ENCODE measurements at places on chromosomes 5 and 9.

DNA sequence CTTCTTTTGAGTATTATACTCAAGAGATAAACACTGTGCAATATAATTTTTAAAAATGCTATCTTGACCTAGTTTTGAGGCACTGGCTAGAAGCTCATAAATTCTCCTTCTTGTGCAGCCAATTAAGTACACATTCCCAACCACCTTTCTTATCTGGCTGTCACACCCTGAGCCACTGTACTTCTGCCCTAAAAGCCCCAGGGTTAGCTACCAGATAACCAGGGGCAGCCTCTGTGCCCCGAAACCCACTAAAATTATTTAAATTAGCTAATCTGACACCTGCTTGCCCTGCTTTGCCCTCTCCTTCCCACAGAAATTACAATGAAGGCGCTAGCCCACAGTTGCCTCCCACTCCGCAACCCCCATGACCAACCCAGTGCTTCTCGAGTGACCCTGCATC lies 597.3 kb upstream of the TYRP1 start:
- DNase-seq: no peak

DNA sequence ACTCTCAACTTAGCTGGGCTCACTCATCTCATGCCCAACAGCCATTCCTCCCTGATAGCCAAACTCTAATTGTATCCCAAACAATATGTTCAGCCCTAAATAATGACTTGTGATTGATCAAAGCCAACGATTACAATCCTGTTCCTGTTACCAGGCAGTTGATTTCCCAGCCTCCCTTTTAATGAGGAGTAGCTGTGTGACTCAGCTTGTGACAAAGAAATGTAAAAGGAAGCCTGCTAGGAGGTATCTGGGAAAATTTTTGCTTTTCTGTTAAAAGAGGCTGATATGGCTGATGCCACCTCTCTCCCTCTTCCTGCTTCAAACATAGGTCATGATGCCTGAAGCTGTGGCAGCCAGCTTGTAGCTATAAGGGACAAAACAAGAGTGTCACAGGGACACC lies 19.6 kb upstream of the ENC1 start:
- no peak for DNase-seq

- no peak for DNase-seq
Observed at GRCh38 chr9:37264539-37264938, 144.2 kb downstream of the ZCCHC7 start.

DNA sequence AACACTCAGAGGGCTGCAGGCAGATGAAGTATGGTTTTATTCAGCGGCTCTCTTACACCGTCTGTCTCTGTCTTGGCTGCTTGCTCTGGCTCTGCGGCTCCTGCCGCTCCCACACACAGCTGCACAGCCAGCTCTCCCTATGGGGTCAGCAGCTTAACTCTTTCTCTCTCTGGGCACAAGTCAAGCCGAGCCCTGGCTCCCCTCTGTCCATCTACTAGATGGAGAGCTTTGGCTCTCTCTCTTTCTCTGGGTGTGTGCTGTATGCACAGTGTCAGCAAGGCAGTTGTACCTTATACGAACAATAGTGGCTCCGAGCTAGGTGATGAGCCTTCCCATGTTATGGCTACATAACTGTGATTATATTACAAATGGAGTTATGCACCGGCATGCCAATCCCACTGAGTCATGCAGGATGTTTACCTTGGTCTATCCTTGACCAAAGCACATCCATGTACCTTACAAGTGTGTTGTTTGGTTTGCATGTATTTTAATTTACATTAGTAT lies 19.3 kb upstream of the PPP2CA start:
- no peak for DNase-seq

DNA sequence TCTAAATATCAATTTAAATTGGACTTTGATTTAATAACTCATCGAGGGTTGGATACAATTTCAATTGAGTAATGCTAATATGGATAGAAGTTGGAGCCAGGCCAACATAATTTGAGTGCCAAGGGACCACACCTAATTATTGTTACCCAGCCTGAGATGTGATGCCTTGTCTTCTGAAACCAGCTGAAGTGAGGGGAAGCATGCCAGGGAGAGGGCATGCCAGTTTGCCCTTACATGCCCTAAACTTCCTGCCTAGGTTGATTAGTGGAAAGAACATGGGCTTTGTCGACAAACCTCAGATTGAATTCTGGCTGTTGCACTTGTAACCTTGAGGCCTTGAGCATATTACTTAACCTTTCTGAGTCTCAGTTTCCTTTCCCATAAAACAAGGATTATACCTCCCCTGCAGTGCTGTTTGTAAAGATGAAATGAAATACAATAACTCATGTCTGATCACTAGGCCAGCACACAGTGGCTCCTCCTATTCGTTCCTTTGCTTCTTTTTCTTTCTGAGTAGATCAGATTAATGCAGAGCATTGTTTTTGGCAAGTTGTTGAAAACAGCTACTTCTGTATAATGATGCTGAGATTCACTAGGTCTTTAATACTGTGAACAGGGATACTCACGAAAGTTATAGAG lies 412.8 kb downstream of the TLE4 start:
- DNase-seq: no peak

GRCh38 chr9:113963696-113964494 lies 87.8 kb downstream of the ZNF618 start:
- DNase-seq: no peak

GRCh38 chr9:90219548-90220118 lies 423.0 kb downstream of the DIRAS2 start:
- DNase-seq: no peak

GRCh38 chr9:107638521-107639310 lies 149.1 kb upstream of the KLF4 start:
- peak; percentile 59 for DNase-seq

GRCh38 chr9:129398101-129398960 lies 220.3 kb upstream of the IER5L start:
- no peak for DNase-seq

DNA sequence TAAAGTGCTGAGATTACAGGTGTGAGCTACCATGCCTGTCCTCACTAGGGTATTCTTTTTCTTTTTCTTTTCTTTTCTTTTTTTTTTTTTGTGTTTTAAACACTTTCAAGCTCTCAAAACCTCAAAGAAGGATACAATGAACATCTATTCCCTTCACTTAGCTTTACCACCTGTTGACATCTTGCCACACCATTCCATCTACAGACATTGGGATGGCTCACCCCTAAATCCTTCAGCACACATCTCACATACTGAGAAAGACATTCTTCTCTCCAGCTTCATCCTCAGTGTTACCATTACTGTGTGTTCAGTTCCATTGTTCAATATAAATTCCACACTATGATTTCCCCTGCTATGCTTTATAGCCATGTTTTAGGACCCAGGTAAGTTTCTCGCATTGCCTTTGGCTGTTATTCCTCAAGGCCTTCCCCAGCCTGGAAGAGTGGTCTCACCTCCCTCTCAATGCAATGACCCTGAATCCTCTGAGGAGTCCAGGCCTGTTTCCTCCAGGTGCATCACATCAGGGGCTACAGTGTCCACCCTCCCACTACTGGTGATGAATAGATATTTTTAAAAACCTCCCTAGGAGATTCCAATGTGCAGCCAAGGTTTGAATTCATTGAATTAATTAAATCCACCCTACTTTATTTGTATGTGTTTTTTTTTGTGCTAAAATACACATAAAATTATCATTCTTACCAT lies 16.7 kb downstream of the IQGAP2 start:
- DNase-seq: no peak

DNA sequence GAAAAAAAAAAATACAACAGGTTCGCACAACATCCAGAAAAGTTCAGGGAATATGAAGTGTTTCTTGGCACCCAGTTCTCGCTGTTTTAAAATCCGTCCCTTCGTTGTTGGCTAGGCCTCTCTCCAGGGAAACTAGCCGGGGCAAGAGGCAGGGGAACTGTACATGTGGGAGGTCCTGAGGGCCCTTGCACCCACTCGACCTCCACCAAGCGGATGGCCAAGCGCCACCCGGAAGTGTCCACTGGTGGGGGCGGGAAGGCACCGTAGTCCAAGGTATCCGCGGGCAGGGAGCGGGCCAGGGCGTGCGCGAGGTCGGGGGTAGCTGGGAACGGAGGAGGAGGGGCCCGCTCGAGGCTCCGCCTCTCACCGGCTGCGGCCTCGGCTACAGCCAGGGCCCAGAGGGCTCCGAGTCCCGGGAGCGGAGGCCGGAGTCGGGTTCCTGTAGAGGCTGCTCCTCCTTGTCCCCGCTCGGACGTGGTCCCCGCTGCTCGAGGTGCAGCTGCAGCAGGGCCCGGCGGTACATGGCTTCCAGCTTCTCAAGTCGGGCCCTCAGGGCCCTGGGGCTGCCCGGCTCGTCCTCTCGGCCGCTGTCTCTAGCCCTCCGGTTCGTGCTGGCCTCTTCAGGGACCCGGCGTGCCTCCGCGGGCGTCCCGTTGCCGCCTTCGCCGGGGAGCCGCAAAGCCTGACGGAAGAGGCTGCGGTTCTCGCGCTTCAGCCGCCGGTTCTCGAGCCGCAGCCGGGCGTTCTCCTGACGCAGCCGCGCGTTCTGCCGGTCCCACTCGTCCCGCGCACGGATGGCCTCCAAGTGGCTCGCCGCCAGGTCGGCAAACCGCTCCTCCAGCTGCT lies 720 bp downstream of the TUSC1 start:
- peak; percentile 41 for DNase-seq

- no peak for DNase-seq
Observed at GRCh38 chr9:135810806-135811575, 96.4 kb downstream of the CAMSAP1 start.

DNA sequence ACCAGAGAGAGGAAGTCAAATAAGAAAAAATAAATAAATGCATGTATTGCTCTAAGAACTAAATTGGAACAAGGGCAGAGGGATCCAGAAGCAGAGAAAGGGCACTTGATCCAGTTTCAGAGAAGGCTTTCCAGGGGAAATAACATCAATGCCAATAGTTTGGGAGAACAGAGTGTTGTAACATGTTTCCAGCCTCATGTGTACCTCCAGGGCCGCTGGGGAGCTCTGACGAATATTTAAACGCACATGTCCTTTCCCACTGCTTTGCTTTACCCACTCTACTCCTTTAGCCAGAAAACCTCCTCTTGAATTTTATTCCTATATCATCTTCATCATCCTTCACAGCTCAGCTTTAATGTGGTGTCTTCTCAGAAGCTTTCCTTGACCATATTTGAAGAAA lies 233.7 kb downstream of the ENC1 start:
- DNase-seq: no peak

Data from ascending aorta (tissue), 2 donors.